ENCODE measurements at places on chromosomes 5 and 9.

- no peak for DNase-seq
These were observed 182.2 kb downstream of the MAPKAP1 start for GRCh38 chr9:125524583-125525355.

DNA sequence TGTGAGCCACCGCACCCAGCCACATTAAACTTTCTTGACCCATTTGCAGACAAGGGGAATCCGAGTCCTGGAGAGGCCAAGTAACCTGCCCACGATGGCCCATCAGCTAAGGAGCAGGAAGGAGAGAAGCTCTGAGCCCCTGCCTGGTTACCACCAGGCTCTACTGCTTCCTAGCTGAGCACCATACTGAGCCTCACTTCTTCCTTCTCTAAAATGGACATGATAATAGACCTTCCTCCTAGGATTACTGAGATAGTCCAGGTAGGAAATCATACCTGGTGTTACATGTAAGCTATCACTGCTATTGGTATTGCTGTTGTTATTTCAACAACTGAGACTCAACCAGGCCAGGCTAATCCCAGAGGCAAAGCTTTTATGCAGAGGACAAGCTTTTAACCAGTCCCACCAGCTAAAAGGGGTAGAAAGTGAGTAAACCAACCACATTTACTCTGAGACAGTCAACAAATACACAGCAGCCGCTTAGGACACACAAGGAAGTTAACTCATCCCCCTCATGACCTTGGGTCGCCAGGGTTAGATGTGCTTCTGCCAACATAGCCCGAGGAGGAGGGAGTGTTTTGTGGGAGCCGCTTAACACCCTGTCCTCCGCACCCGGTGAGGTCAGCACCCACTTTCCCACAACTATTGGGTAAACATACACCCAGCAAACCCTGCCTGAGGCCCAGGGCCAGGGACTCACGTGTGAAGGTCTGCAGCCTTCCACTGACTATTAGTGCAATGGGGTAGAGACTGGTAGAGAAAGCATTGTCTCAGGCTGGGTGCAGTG, 20.6 kb upstream of the PTGES start:
- DNase-seq, result no peak

DNA sequence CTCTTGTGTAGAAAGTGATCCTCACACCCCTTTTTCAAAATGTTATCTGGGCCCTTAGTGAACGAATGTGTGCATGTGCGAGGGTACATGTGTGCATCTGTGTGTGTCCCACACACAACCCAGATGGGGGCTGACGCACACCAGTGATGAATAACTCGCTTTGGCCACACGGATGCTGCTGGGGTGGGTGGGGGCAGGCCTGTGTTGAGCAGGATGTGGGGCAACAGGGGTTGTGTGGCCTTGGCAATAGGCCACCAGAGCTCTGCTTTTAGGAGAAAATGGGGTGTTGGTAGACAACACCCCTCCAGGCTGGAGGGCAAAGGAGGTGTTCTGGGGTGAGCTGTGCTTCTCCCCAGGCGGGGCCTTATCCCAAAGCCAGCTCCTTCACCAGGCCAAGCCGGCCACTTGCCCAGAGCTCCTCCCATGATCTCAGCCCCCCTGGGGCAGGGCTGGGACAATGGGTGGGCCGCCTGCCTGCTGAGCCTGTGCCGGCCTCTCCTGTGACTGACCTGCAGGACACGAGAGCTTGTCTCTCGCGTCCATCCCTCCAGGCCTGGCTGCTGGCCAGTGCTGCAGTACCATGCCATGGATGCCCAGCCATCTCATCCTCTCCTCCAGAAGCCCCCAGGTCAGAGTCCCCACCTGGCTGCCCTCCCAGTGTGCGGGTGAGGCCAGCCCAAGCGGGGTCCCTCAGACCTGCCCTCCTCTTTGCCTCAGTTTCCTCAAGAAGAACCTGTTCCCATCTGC, 1.7 kb downstream of the DBN1 start:
- DNase-seq, result no peak

GRCh38 chr5:96076451-96076850, 114.8 kb upstream of the ELL2 start:
- no peak for DNase-seq

DNA sequence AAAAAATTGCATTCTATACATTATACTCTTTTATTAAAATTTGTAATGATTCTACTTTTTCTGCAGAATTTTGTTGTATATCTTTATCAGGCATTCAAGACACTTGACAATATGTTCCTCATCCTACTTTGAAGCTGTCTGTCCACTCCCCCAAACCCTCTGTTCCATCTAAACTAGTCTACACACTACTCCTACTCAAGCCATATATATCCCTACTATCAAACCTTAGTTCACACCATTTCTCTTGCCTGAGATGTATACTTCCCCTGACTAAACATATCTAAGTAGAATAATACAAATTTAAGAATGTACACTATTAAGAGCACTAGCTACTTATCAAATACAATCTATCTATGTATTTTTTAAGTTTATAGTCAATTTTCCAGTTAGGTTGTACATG, 107.1 kb upstream of the FTMT start:
- DNase-seq, result no peak
